ENCODE measurements at places on chromosomes 7 and 10.

DNA sequence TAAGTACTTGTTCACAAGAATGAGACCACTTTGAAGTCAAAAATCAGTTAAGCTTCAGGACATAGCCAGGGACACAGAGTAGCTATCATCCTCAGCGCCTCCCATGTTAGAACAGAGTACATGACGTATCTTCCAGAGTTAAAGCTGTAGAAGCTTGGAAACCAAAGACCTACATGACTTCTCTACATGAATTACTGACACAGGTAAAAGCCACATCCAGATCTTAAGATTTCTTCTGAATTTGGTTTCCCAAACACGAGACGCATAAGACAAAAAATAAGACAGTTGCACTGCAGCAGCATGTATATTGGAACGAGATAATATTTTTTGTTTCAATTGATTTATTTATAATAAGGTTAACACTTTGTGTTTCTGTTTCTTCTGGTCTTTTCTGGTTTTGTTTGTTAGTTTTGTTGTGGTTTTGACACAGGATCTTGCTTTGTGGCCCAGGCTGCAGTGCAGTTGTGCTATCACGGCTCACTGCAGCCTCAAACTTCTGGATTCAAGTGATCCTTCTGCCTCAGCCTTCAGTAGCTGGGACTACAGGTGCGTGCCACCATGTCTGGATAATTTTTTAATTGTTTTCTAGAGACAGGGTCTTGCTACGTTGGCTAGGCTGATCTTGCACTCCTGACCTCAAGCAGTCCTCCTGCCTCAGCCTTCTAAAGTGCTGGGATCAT is 10.2 kb upstream of the EPC1 start:
- no peak for DNase-seq

- no peak for DNase-seq
Observed at GRCh38 chr7:53325061-53325460, 289.6 kb downstream of the POM121L12 start.

DNA sequence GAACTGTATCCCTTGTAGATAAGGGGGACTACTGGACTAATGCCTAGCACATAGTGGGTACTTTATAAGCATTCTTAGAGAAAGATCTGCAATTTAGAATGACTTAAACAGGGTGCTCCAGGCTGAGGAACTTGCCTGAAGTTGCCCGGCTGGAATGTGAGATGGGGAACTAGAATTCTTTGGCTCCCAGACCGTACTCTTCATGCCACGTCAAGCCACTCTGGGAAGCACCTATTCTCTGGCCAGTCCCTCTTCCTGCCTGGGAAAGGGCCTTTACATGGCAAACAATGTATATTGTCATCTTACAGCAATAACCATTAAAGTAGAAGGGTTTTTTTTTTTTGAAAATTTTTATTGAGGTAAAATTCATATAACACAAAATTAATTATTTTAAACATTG is 34.5 kb downstream of the ATXN7L1 start:
- no peak for DNase-seq

GRCh38 chr10:103652599-103653281 is 159.2 kb downstream of the NEURL1 start:
- no peak for DNase-seq

GRCh38 chr7:92830532-92831110 is 5.8 kb downstream of the CDK6 start:
- DNase-seq, result no peak

GRCh38 chr10:70309661-70310060 is 25.9 kb upstream of the NPFFR1 start:
- DNase-seq, result no peak

DNA sequence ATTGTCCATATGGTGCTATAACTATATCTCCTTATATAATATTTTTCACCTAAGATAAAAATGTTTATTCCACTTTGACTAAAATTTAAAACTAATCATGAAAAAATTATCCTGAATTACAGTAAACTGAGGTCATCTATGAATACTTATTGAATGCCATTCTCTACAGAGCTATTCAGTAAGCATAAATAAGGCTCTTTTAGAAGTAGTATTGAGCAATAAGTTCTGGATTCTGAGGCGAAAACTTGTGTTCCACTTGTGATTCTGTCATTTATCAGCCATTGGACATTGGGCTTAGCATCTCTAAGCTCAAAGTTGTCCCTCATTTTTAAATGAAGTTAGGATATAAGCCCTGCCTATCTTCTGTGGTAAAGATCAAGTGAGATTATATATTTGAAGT is 130.8 kb downstream of the WNT2 start:
- no peak for DNase-seq
